Type B pancreatic cell (in vitro differentiated cells): ENCODE measurements at places on chromosomes 2 and 18. TPM values are rescaled to one million over a fixed set of nuclear protein-coding genes. Genes with fewer than 3 reads are reported as not detected.

GRCh38 chr2:235157746-235158482 is 206.1 kb downstream of the SH3BP4 start:
- DNase-seq = no peak

GRCh38 chr2:105611811-105612424 is 132.8 kb upstream of the NCK2 start:
- DNase-seq = no peak

GRCh38 chr18:37457341-37457740 is 108.3 kb downstream of the CELF4 start:
- no peak for DNase-seq

GRCh38 chr2:25251422-25252273 is 83.3 kb upstream of the POMC start:
- DNase-seq = peak; percentile 79

DNA sequence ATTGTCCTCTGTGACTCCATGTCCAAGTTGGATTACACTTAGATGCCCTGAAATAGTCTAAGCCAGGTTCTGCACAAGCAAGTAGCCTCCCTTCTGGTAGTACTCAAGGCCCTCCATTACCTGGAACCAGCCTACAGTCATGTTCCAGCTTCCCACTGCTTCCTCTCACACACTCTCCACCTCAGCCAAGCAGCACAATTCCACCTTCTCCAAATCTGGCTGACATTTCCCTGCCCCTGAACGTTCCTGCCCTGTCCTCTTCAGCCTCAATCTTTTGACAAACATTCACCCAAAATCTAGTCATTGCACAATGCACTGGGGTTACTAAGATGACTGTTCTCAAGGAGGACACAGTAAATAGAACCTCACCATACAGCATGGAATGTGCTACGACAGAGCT is 95.3 kb upstream of the KLHL29 start:
- no peak for DNase-seq

GRCh38 chr2:80469428-80469827 is 164.9 kb upstream of the LRRTM1 start:
- DNase-seq = no peak

- no peak for DNase-seq
These were observed 6.9 kb downstream of the SNORC start for GRCh38 chr2:232876978-232877441.

GRCh38 chr2:180656455-180656847 is 324.0 kb upstream of the UBE2E3 start:
- no peak for DNase-seq

- no peak for DNase-seq
These were observed 5.8 kb downstream of the KLHL30 start for GRCh38 chr2:238144262-238144661.

- DNase-seq = no peak
These were observed 85.3 kb downstream of the CYP26B1 start for GRCh38 chr2:72062336-72062735.

DNA sequence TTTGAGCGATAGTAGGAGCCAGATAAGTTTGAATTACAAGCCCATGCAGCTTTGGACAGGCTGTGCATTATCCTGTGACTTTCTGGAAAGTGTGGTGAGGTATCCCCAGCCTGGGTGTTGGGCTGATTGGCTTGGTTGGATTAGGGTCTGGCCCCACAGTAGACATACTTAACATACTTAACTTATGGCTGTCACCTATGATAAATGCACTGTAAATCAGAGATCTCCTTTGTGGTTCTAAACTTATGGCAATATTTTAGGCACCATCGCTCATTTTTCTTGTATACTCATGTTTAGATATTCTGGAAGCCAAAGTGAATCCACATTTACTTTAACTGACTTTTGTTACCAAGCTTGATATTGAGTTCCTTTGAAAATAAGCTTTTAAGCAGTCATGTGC is 54.8 kb downstream of the SPTBN1 start:
- no peak for DNase-seq

DNA sequence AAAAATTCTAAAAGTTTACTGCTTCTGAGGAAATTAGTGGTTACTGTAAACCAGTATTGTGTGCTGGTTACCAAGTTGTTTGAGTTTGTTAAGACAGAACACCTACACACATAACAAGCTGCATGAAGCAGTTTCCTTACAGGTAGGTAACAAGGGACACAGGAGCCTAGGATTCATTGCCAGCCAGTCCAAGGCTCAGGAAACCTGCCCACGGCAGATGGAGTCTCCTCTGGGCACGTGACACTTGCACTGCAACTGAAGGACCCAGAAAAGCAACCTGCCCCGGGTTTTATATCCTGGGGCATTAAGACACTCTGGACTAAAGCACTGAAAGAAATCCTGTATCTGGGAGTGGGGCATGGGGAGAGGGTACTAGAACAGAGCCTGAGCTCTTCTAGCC is 639.3 kb downstream of the ADCYAP1 start:
- no peak for DNase-seq

The NCKAP5 gene
- total RNA-seq = 7.7 and 11.2 TPM in 2 replicates

The IGFBP2 gene
- 121 and 252 TPM in 2 replicates for total RNA-seq

The PAX8 gene
- total RNA-seq = 2.1 and 56.9 TPM in 2 replicates

The VWC2L gene
- 0.17 and 0.31 TPM in 2 replicates for total RNA-seq

The ERMN gene
- total RNA-seq = 1.2 and 1.6 TPM in 2 replicates

The ITGA4 gene
- 0.90 and 9.5 TPM in 2 replicates for total RNA-seq
